ENCODE measurements at places on chromosomes 1 and 21.

- peak; percentile 21 for DNase-seq
Measured at GRCh38 chr1:235866205-235866912, at the start of gene LYST. LYST (minus strand) TSS chr1:235866906; CDS start chr1:235830417, 36,489 bp downstream.

GRCh38 chr1:237105826-237106225, 63.8 kb downstream of the RYR2 start:
- no peak for DNase-seq

DNA sequence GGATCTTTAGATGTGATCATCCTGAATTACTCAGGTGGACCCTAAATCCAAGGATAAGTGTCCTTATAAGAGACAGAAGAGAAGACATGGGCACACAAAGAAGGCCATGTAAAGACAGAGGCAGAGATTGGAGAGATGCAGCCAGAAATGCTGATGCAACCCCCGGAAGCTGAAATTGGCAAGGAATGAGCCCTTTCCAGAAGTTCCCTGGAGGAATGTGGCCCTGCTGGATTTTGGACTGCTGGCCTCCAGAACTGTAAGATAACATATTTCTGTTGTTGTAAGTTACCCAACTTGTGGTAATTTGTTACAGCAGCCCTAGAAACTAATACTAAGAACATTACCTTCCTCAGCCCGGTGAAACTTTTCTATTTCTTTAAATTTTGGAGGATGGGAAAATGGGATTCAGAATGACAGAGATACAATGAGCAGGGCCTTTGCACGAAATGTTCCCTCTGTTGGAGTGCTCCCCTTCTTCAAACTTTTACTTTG, 11.2 kb upstream of the PLPP3 start:
- no peak for DNase-seq

GRCh38 chr1:53257454-53258081, 19.2 kb upstream of the MAGOH start:
- DNase-seq, result no peak

DNA sequence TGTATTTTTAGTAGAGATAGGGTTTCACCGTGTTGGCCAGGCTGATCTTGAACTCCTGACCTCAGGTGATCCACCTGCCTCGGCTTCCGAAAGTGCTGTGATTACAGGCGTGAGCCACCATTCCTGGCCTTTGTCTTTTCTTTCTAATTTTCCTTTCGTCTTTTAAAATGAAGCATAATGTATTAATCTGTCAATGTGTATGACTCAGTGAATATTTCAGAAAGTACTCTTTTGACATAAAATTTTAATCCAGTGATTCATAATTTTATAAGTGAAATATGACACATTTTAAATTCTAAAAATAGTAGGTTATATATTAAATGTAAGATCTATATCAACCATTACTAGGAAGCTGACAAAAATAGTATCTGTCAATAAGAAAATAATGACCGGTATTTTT, 1059.0 kb upstream of the PRMT6 start:
- DNase-seq, result no peak

DNA sequence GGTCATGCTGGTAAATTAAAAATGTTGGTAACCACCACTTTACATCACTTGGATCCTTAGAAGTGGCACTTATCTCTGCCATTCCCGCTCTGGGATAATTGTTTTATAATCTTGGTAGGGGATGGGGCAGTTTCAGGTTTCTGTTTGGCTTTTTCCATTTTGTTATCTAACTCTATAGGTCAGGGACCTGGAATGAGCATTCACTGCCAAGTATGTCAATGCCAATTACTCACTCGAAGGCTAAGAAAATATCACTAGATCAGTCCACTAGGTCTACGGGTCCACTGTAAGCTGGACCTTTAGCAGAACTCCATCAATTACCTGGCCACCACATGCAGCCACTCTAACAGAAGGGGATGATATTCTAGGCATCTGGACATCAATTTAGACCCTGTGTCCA, 4.5 kb upstream of the DIP2A start:
- no peak for DNase-seq

DNA sequence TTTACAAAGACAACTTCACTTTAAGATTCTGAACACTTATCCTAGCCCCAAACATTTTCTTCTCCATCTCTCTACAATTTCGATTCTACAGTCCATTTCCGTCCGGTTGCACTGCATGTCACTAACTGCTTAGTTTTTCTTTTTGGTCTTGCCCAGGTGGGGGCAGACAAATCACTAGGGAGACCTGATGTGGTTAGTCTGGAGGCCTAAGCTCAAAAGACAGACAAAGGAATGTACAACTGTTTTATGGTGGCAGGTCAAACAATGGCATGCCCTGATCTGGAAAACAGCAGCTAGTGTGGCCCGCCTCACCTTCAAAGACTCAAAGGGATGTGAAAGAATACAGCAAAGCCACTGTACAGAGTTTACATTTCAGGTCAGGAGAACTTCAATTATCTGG, 3.8 kb downstream of the ETV3 start:
- DNase-seq, result no peak

DNA sequence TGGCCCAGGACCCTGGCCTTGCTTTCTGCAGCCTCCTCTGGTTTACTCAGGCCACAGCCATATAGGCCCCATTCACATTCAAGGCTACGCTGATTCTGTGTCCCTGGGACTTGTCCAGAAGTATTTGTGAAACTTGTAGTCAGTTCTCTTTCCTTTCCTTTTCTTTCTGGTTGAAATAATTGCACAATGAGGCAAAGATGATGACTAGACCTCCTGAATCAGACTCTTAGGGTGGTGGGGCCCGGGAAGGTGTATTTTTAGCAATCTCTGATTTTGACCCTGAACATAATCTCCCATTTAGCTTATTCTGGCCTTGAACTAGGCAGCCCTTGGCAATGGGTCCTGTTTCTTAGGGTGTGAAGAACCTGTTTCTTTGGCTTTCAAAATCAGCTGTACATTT, 39.9 kb downstream of the STUM start:
- DNase-seq, result no peak

DNA sequence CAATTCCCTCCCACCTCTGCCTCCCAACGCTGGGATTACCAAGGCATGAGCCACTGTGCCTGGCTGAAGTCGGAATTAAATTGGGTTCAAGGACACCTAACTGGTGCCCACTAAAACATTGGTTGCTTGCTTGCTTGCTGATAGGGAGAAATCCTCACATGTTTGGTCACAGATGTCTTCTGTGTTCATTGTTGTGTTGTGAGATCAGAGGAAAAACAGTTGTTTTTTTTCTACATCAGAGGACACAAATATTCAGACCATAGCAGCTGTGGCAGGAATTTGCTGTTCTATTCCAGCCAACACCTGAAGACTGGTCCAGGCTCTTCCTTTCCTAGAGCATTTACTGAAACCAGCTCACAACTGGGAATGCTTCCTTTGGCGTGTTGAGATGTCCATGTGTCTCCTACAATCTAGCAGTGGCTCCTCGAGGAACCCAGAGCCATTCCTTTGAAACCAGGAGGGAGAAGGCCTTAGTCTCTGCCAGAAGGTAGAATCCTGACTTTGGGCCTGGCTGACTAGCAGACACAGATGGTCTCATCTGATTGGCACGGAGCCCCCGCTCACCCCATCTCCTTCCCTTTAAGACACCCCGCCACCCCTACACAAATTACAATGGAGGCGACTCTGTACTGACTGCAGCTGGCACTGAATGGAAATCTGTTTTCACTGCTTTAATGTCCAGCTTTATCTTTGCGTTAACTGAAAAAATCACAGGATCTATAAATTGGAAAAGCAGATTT, 24.3 kb upstream of the TRIM17 start:
- no peak for DNase-seq

DNA sequence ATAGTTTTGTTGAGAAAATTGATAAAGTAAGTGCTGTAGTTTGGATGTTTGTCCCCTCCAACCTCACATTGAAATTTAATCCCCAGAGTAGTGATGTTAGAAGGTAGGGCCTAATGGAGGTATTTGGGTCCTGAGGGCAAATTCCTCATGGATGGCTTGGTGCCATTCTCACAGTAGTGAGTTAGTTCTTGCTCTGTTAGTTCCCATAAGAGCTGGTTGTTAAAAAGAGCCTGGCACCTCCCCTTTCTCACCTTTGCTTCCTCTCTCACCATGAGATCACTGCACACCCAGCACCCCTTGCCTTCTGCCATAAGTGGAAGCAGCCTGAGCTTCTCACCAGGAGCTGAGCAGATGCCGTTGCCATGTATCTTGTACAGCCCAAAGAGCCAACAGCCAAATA, 354.8 kb upstream of the NFIA start:
- no peak for DNase-seq

DNA sequence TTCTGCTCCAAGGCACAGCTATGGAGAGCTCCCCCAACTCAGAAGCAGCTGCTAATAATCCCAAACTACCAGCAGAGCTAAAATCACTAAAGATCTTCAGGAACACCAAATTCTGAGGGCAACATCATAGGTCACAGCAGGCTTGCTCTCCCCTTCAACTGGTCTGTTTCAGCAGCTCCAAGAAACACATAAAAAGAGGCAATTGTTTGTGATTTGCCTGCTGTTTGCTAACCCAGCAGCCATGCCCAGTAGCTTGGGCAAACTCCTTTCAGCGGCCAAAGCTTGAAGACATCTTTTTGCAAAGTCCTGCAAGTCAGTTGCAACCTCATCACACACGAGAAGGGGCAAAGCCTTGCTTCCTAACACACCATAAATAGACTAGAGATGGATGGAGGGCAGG, 8.9 kb downstream of the ERI3 start:
- DNase-seq, result no peak

DNA sequence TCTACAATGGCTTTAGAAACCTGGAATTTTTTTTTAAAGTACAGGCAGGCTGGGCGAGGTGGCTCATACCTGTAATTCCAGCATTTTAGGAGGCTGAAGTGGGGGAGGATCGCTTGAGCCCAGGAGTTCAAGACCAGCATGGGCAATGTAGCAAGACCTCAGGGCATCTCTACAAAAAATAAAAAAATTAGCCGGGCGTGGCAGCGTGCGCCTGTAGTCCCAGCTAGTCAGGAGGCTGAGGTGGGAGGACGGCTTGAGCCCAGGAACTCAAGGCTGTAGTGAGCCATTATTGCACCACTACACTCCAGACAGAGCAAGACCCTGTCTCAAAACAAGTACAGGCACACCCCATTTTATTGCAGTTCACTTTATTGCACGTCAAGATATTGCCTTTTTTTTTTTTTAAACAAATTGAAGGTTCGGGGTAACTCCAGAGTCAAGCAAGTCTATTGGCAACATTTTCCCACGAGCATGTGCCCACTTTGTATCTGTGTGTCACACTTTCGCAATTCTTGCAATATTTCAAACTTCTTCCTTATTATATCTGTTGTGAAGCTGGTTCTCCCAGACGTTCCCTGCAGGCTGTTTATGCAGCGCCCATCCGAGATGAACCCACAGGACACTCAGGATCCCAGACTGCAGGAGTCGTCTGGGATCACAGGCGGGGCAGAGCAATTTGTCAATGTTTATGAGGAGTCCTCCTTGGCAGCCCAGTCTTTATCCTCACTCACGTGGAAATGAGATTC, 4.7 kb downstream of the HES2 start:
- no peak for DNase-seq

DNA sequence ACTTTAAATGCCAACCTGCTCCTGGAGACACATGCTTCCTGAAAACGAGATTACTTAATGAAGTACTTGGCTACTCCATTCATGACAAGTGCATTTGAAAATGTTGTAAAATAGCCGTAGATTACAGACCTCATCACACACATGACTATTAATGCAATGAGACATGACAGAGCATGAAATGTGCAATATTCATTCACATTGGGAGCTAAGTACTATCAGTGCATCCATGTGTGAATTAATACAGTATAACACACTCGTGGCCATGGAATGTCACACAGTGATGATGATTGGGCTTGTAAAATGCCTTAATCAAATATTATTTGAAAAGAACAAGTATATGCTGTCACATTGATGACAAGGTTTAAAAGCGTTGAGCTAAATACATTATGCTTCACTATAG, 407.0 kb downstream of the AMY1C start:
- no peak for DNase-seq

DNA sequence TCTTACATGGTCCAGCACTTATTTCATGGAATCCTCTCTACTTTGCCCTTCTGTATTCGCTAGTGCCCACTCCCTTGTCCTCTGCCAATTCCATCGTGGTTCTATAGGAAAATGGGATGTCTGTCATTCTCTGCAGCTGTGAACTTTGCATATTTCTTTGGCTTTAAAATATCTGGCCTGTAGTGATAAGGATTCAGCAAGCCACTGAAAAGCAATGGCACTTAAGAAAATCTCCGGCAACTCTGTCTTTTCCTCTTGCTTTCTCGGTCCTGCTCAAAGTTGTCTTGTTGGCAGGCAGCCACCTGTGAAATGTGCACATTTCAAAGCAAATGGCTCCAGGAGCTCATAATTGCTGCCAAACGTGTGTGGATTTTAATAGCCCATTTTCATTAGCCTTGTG, 91.8 kb downstream of the CHD1L start:
- DNase-seq, result no peak

DNA sequence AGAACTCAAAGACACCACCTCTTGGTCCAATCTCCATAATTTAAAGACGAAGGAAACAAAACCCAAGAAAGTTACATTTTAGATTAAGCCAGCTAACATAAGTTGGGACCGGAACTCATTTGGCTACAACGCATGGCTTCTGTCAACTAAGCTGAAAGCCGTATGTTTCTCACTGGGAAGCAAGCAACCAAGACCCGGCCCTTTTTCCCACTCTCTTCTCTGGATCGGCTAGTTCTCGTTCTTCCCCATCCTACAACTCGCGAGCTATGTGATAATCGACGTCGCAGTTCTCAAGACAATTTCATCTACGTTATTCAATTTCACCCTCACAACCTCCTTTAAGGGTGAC, 601 bp downstream of the CCT8 start:
- no peak for DNase-seq

DNA sequence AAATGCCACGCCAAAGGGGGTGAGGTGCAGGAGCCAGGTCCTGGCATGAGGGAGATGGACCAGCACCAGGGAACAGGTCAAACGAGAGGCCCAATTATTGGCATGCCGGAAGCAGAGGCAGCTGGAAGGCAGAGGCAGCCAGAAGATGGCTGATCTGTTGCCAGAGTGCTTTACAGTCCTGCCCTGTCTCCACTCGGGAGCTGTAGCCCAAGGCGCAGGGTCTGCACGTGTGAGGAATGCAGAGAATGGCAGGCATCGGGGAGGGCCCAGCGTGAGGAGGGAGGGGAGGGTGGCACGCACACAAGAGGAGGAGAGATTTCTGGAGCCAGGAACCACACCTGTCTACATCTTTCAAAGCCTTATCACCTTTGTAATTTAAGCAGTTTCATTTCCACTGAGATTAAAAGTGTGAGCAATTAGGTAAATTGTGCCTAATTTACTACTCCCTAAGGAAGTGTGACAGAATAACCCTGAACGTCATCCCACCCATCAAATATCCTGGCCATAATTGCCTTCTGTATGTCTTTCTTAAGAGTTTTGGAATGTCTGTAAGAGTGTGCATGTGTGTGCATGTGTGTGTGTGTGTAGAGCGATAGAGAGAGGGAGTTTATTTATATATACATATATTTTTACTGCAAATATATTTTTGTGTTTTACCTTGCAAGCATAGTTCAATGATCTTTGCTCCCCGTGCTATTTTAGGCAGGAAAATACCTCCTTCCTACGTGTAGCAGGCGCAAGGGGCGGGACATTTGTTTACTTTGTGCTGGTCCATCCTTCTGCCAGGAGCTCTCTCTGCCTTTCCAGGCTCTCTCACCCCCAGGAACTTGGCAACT, 125.5 kb upstream of the SERBP1 start:
- no peak for DNase-seq
